ENCODE measurements at places on chromosomes 16 and 17.

- DNase-seq, result no peak
These were observed 7.9 kb downstream of the KDM6B start for GRCh38 chr17:7841915-7842379.

GRCh38 chr16:57039148-57039812 is 49.9 kb downstream of the NLRC5 start:
- DNase-seq, result no peak

GRCh38 chr17:73647301-73647695 is 3.1 kb upstream of the SDK2 start:
- DNase-seq, result no peak

GRCh38 chr17:62855156-62855555 is 47.0 kb upstream of the MARCHF10 start:
- no peak for DNase-seq

DNA sequence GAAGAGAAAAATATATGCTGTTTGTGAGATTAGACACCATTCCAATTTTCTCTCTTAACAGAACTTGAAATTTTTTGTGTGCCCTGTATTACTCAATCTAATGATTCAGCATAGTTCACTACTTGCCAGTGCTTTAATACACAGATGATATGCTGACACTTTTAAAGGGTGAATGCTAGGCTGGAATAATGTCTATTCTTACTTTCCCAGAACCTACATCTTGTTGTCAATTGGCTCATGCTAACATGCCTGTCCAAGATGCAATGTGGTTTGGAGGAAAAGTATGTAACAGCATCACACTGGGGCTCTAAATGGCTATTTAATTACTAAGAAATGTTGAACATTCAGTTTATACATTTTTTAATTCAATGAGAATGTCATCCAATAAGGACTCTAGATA is 7.6 kb upstream of the MAP2K6 start:
- no peak for DNase-seq

DNA sequence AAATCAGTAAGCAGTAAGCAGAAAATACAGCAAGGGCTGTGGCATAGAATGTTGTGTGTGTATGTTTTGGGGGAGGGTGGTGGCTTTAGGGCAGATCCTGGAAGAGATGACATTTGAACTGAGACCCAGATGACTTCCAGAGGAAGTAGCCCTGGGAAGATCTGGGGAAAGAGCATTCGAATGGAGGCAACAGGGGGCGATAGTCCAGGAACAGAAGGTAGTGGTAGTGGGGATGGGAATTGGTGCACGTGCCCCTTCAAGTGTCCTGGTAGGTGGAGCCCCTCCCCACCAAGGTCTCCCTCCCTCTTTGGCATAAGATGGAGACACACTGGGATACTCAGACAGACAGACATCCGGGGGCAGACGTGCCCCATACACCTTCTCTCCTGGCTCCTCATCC is 14.1 kb downstream of the ARHGEF15 start:
- no peak for DNase-seq

GRCh38 chr17:77594416-77595209 is 363.9 kb upstream of the TNRC6C start:
- no peak for DNase-seq

DNA sequence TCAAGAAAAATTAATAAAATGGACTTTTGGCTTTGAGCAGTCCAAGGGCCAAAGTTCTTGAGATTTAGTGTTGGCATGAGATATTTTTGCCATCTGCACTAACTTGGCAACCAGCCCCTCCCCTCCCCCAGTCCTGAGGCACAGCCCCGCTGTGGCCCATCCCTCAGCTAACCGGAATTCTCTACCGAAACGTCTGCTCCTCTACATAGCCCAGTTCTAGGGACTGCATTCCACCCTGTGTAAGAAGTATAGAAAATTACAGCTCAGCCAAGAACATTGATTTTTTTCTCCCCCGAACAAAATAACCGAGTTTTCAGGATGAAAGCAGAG is 97.5 kb downstream of the AMFR start:
- no peak for DNase-seq

DNA sequence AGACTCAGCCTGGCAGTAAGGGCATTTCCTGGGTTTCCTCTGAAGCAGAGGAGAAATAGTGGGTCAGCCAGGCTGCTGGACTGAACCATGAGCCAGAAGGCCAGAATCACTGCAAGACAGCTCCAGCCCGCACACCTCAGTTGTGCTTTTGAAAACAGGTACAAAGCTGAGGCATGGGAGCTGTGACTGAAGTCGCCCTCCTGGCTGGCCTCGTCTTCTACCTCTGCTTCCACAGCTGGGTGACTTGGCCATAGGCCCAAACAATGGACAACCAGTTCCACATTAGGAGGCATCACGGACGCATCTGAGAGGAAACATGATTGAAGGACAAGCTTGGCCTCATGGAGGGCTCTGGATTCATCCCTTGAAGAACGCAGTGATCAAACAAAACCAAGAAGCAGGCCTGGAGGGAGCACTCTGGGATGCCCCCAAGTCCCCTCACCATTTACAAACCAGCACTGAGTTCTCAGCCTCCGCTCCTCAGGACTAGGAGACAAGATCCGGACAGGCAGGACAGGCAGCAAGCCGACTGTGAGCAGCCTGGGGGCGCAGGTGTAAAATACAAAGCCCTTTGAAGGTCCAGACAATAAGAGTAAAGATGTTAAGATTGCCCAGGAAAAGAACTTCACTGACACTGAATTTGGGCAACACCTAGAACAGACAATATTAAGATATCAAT is 68.7 kb downstream of the N4BP1 start:
- DNase-seq, result no peak

DNA sequence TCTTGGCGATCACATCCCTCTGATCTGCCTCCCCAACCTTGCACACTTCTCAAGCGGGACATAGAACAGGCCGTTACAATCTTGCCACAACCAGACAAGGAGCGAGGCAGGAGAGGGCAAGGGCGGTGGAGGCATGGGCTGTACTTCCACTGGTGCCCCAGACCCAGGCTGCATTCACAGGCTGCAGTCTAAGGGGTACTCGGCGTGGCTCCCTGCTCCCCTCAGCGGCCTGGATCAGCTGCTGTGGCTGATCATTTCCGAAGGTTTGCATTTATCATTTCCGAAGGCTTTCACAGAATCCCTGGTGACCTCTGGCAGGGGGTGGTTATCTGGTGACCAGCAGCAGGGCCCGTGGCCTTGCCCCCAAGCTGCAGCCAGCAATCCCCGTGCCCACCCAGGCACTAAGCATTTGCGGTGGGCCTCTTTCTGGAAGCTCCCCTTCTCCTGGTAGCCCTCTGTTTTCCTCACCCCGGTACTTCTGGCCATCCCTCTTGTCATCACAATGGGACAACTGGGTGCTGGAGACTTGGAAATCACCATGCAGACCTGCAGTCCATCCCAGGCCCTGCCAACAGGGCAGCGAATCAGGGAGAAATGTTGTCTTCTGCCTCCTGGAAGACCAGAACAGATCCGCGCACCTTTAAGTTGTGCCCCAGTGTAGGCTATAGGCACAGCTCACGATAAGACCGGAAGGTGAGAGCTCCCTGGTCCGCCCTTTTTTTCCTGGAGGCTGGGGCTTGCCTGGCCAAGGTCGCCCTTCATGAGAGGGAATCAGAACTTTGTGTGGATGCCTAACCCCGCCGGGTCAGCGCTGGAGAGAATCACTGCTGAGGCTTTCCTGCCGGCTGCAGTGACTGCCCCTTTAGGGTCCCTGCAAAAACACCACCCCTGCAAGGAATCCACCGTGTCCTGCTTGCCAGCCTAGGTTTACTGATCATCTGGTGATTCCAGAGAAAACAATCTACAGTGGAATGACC is 1739.1 kb downstream of the TP53TG3F start:
- no peak for DNase-seq

GRCh38 chr16:75053791-75054555 is 55.1 kb downstream of the ZNRF1 start:
- no peak for DNase-seq

- no peak for DNase-seq
These were observed 24.8 kb downstream of the TMC7 start for GRCh38 chr16:19008245-19009169.

- DNase-seq, result peak; percentile 6
These were observed 11.9 kb downstream of the MT4 start for GRCh38 chr16:56576585-56577299.

- no peak for DNase-seq
These were observed 15.1 kb downstream of the SSH2 start for GRCh38 chr17:29914819-29915537.
